GF-D8 (cell line): ENCODE measurements at places on chromosomes 5 and 9.

GRCh38 chr9:12697719-12698118 lies 4.5 kb downstream of the TYRP1 start:
- no peak for DNase-seq

GRCh38 chr9:79955300-79955699 lies 383.5 kb downstream of the TLE4 start:
- DNase-seq = no peak

GRCh38 chr9:103902263-103902662 lies 191.8 kb upstream of the SMC2 start:
- no peak for DNase-seq

- no peak for DNase-seq
Measured at GRCh38 chr5:150144246-150144801, 11.3 kb downstream of the PDGFRB start.

DNA sequence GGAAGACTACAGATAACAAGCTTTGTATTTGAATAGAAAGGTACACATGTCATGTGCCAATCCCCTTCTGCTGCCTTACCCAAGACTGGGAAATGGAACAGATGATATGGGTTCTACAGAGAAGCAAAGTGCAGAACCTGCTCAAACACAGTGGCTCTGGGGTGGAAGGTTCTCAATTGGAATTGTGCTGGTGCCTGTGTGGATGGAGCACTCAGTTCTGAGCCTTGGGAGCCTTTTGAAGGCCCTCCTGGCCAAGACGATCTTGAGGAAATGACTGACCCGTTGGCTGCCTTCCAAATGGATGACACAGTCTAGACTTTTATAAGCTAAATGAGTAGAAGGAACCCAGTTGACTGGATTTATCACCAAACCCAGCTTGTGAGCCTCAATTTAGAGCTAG lies 4.2 kb upstream of the PRSS3 start:
- DNase-seq = no peak

GRCh38 chr9:117076571-117077290 lies 338.1 kb downstream of the ASTN2 start:
- DNase-seq = no peak

- DNase-seq = no peak
Measured at GRCh38 chr5:159775890-159776289, 140.4 kb upstream of the ADRA1B start.

DNA sequence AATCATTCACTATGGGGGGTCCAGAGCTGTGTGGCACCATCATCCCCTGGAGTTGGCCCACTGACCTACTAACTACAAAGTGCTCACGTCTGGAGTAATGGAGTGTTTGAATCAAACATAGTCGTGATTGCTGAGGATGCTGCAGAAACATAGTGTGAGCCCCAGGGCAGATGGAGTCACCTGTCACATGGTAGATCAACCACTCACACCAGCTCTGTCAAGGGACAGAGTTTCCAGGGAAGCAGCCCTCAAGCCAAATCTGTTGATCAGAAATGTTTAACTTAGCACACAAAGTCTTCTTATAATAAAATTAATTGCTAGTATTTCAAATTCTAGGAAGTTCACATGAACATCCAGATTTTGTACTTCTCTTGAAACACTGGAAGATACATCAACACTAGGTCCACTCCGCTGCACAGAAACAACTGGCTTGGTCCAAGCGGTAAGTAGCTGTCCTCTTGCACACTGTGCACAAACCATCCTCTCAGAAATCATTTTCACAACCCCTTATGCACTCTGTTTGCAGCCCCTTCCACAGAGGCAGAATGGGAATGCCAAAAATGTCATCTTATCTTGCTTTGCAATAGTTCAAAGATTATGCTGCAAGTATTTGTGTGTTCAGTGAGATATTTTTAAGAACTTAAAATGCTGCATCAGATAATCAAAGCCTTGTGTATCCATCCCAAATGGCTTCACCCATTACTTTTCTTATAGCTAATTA lies 191.0 kb downstream of the EPB41L4A start:
- DNase-seq = no peak

GRCh38 chr5:57550132-57550531 lies 67.5 kb upstream of the ACTBL2 start:
- DNase-seq = no peak

DNA sequence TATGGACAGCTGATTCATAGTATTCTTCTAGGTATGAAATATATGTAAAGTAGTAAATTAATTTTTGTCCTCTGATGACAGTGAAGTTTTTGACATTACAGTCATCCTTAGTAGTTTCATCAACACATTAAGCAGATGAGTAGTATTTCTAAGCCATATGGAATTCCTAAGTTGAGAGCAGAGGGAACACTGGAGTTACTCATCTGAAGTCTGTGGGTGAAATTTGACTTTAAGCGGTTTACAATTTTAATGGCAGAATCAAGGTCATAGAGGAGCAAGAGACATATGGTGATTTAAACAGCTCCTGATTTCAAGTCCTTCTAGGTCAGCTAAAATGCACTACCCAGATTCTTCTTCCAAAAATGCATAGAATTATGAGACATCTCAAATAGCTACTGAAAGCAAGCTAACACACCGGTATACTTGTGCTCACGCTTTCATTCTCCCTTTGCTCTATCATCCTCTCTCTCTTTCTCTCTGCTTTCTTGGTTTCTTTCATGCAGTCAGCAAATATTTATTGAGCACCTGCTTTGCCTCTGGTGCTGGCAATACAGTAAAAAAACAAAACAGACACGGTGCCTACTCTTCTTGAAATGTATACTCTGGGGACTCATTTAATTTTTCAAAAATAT lies 235.9 kb downstream of the FER start:
- no peak for DNase-seq

GRCh38 chr5:67462147-67462546 lies 265.5 kb upstream of the CD180 start:
- DNase-seq = no peak

GRCh38 chr9:81389569-81389993 lies 299.8 kb downstream of the TLE1 start:
- no peak for DNase-seq

- no peak for DNase-seq
Measured at GRCh38 chr5:141703133-141703561, 21.1 kb upstream of the ARAP3 start.

- no peak for DNase-seq
Measured at GRCh38 chr9:105295201-105295550, 50.7 kb downstream of the SLC44A1 start.

DNA sequence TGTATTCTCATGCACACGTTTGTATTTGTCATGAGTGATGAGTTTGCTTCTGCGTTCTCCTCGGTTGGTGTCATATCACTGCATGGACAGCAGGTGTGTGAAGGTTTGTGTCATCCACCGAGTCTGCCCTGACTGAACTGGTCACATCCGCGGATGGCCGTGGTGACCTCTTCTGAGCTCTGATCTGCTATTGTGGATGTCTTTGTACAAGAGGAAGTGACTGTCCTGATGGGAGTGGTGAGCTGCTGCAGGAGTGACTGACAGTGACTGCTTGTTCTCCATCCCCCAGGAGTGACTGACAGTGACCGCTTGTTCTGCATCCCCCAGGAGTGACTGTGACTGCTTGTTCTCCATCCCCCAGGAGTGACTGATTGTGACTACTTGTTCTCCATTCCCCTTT lies 69.9 kb downstream of the EHMT1 start:
- no peak for DNase-seq

DNA sequence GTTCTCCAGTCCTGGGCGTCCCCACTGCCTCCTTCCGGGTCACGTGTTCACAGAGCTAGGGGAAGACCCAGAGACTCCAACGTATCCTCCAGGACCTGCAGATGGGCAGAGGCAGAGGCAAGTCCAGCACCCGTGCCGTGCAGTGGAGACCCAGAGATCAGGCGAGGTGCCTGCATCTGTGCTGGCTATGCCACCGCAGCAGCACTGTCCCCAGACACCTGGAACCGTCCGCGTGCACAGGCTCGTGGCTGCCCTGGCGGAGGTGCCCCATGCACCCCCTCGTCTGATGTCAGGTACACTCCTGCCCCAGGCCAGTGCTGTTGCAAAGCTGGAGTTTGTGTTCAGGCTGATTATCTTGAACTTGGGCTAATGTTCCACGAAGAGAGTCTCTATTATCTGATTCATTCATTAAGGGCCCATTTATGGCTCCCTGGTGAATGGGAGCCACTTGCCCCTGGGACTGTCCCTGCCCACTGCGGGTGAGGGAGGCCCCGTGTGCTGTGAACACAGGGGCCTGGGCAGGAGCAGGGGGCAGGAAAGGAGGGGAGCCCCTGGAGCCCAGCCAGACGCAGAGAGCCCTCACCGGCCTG lies 13.7 kb downstream of the IRX4 start:
- DNase-seq = no peak

GRCh38 chr5:179765400-179765799 lies 28.4 kb upstream of the LTC4S start:
- DNase-seq = no peak

GRCh38 chr5:168449166-168449565 lies 37.1 kb upstream of the RARS1 start:
- DNase-seq = no peak

DNA sequence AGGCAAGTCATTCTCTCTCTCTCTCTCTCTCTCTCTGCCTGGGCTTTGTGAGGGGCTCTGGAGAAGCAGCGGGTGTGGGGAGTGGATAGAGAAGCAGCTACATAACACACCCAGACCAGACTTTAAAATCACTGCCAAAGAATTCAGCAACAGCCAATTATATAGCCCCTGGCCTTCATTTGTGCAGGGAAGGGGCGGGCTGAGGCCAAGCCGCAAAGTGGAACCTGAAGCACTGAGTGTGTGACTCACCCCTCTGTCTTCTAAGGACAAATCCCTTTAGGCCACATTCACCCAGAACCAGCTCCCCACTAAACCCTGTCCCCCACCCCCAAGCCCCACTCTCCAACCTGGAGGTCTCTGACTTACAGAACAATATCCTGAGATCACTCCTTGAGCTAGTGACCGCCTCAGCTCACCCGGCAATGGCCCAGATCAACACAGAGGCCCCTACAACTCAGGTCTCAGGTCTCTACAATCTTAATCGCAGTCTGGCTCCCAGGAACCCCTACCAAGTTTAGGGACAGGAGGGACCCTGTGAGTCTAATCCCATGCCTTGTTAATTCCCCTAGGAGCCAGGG lies 6.0 kb downstream of the B4GALT1 start:
- no peak for DNase-seq

DNA sequence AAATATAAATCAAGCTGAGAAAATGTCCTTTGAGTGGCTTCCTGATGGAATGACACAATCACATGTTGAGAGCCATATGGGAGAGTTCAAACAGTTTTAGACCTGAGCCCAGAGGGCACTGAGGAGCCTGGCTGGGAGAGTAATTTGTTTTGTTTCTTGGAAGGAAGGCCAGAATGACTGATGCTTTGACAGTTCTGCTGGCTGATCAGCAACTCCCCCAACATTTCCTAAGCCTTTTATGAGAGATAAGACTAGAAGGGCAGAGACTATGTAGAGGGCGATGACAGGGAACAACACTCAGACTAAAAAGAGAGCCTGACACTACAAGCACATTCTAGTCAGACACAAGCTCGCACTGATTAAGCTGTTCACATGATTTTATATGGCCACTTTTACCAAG lies 169.2 kb downstream of the COX7C start:
- DNase-seq = no peak

DNA sequence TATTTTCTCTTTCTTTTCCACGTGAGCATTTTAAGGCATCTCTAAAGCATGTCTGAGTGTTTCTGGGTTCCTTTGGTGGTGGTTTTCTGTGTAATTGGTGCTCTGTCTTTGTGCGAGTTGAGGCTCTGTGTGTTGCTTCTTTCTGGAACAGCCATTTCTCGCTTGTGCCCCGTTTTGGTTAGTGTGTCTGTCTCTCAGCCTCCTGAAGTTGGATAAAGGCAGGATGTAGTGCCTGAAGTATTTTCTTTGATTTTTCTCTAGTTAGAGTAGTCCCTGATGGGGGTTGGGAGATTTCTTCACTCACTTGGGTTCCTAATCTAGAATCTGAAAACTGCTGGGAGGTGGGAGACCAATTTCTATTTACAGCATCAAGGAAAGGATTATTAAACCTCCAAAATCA lies 129.7 kb upstream of the TMEM161B start:
- DNase-seq = no peak

GRCh38 chr9:111994831-111995458 lies 98.3 kb downstream of the UGCG start:
- DNase-seq = no peak

- no peak for DNase-seq
Measured at GRCh38 chr9:125831054-125831453, 83.9 kb downstream of the PBX3 start.

DNA sequence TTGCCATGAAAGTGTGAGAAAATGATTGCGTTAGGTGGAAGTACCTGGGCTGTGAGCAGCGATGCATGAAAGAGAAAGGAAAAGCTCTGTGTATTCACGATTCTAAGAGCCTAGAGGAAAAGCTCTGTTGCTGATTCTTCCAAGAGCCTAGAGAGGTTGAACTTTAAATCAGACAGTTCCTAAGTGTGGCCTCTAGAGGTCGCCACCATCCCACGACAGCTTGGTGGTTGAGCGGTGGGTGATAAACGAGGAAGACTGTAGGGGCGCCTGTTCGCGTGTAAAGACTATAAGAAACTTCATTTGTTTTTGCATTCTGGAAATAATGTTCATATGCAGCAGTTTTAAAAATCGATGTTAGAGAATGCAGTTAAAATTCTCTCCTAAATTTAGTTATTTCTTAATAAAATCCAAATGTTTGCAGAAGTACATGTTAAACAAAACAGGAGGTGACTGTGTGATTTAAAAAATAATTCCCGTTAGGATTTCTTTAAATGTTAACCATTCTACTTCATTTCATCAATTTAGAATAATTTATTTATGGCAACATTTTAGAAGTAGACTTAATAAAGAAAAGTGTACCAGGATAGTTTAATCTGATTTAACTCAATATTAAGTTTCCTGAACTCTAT lies 107.7 kb downstream of the TENT4A start:
- no peak for DNase-seq

DNA sequence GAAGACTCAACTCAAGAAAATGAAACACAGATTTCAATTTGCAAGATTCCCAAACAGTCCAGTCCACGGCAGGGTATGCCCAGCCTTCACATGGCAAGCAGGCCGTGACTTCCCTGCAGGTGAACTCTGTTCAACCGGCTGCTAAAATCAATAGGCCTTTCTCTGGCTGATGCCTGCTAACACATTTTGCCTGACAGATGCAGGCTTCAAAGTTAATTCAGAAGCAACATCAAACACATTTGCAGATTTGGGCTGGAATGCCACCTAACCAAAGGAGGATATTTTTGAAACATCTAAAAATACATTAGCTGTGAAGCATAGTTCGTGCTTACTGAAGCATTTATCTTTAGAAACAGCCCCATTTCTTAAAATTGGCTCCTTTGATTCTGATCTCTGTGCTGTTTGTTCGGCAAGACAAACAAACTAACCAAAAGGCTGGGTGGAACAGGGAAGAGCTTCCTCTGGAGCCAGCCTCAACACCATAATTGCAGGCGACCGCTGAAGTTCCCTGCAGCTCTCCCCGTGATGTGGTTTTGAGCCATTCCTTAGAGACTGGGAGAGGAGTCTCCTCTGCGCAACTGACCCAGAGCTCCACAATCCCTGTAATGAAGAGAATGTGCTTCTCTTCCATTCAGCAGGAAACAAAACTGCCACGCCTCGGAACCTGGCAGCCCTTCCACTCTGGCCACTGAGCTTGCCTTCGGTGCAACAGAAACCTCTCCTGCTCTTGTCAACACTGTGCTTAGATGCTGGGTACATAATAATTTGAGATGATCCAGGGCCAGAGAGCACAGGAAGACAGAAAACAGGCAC lies 126.5 kb downstream of the MYO10 start:
- DNase-seq = no peak
